Fibroblast of villous mesenchyme (primary cell): ENCODE measurements at places on chromosomes 2 and 18.

DNA sequence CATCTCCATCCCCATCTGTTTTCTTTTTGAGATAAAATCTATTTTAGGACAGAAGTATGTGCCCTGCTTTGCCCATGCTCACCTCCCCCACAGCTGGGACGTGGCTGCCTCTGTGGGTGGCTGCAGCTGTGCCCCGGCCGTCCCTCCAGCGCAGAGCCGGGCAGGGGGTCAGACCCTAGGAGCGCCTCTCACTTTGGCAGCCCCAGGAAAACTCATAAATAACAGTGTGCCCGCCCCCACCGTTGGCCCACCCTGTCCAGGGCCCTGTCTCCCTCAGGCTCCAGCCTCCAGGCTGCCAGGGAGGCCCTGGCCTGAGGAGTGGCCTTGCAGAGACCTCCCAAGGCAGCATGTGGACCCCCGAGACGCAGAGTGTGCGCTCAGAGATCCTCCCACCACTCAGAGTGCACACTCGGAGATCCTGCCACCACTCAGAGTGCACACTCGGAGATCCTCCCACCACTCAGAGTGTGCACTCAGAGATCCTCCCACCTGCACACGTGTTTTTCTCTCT, 178.1 kb downstream of the TWIST2 start:
- DNase-seq: no peak

- DNase-seq: no peak
Measured at GRCh38 chr2:223697892-223698645, 95.9 kb upstream of the SCG2 start.

DNA sequence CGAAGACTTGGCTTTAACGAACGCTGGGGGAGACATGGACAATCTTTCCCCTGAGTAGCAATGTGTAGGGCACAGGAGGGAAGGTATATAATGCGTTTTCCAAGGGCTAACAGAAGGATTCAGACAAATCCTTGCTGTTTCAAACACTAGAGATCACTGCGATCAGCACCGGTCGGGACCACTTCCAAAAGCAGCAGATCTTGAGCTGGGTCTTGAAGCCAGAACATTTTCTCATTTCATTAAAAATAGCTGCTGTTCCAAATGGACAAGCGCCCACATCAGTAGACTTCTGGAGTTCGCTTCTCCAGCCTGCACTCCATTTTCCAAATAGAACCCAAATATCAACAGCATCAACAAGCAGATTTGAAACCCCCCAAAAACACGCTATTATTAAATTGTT, 65.1 kb upstream of the MAPRE2 start:
- DNase-seq: no peak

DNA sequence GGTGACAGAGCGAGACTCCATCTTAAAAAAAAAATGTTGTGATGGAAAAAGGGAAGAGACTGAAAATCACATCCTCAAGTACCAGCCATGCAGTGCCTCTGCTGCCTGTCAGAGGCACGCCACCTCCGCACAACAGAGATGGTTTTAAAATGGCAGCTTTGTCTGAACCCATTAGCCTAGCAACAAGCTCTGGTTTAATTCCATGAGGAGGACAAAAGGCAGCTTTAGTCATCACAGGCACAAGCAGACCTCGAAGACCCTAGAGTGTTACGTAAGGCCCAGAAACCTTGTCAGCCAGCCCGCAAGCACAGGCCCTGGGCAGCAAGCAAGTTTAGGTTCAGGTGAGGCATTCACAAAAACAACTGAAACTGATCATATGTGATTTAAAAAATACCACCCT, 10.4 kb downstream of the LCT start:
- DNase-seq: no peak

- DNase-seq: no peak
Measured at GRCh38 chr2:160415991-160416390, 77.6 kb downstream of the RBMS1 start.

- DNase-seq: no peak
Measured at GRCh38 chr2:18214936-18215335, 336.5 kb downstream of the KCNS3 start.

GRCh38 chr2:157377861-157378260, 52.2 kb upstream of the ERMN start:
- DNase-seq: no peak

DNA sequence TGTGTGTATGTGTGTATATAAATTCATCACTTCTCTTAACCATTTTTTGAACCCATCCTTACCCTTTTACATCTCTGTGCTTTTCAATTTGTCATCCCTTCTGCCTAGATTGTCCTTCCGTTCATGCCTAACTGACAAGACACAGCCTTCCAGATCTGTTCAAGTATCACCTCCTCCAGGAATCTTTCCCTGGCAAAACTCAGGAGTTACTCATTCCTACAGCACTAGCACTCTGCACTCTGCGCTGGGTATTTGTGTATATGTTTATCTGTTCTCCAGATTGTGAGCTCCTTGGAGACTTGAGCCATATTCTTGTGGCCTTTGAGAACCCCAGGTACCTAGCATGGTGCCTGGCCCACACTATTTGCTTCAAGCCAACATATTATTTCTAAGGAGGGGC, 26.8 kb upstream of the ASXL2 start:
- DNase-seq: no peak

DNA sequence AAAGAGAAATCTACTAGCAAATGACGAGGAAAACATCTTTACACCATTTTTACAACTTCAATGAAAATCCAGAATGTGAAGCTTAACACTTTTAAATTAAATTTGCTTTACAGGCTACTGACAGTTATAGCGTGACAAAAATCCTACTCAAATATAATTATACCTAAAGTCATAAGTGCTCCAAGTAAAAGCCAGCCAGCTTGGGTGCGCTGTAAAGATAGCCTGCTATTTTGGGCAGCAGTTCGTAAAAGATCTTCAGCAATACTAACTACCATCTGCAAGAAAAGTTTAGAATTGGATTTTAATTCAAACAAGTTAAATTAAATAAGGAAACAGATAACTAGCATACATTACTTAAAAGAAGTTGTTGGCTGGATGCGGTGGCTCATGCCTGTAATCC, 22.4 kb downstream of the HEATR5B start:
- no peak for DNase-seq

DNA sequence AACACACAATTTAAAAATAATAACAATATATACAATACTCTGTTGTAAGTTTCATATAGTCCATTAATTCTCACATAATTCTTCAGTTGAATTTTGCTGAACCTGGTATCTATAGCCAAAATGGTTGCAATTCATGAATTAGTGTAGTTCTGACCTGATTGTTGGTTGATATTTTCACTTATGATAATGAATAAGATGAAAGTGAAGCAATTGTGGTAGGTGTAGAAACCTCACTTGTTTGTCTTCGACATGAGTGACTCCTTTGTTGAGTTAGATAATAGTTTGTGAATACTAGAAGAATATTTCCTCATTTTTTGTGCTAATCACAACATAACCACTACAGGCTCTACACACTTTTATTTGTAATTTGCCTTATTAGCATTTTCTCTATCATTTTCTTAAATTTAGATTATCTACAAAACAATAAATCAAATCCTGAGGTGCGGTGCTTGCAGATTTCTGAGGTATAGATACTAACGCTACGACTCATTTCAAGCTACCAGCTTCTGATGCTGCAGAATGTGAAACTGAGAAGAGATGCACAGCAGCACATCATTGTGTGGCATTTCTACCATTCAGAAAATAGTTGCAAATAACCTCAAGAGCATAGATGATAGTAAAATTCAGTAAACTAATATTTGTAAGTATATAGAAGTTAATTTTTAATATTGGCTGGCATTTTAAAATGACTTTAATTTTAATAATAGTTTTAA, 117.9 kb downstream of the KCNH7 start:
- DNase-seq: no peak

GRCh38 chr2:191908874-191909273, 62.0 kb upstream of the CAVIN2 start:
- DNase-seq: no peak

GRCh38 chr2:218323526-218324472, 31.5 kb upstream of the TMBIM1 start:
- peak; percentile 91 for DNase-seq
